ENCODE measurements at places on chromosomes 5 and 9.

DNA sequence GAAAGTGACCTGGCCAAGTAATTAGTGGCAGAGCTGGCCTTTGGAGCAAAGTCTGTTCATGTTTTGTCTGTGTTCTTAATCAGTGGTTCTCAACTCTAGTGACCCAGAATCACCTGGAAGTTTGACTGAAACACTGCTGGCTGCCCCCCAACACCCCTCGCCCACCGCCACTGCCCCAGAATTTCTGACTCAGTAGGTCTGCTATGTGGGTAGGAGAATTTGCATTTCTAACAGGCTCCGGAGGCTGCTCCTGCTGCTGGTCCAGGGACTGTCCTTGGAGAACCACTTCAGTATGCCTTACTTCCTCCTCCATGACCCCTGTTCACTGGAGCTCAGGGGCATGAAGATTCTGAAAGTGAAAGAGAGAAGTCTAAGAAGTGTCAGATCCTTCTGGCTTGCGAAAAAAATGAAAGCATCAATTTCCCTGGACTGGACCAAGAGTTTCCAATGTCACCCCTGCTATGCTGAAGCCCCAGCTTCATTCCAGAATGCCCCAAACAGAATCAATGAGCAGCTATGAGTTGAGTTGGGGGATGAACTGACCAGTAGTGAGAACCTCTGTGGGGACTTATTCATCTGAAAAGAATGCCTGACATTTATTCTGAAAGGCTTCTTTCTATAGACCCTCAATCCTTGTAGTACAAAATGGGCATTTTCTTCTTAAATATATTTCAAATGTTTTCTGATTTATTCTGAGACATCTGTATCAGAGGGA lies 20.8 kb upstream of the COL15A1 start:
- DNase-seq = no peak

DNA sequence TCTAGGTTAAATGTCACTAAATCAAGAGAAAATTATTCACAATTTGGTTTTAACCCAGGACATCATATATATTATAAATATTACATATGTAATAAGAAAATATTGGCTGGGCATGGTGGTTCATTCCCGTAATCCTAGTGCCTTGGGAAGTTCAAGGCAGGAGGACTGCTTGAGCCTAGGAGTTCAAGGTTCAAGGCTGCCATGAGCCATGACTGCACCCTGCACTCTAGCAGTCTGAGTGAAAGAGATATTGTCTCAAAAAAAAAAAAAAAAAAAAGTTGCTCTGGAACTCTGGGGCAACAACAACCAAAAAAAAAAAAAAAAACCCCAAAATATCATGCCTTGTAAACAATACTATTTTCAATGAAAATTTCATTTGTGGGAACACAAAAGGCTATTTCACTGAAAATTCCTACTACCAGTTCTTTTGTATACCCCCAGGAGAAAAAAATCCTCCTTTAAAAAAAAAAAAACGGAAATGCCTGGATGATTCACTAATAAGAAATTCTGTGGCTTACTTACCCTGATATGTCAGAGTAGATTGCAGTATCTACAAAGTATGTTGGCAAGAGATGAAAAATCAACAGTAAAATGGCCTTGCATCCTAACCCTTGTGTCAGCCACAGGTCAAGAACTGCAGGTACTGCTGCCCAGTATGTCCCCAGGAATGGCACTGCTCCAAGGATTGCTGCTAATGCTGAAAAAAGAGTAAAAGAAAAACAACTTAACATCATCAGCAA lies 22.6 kb upstream of the CTNNAL1 start:
- no peak for DNase-seq

- peak; percentile 82 for DNase-seq
Observed at GRCh38 chr9:116572095-116572748, 114.9 kb upstream of the TRIM32 start.

- no peak for DNase-seq
Observed at GRCh38 chr5:43572357-43572756, 15.5 kb upstream of the PAIP1 start.

DNA sequence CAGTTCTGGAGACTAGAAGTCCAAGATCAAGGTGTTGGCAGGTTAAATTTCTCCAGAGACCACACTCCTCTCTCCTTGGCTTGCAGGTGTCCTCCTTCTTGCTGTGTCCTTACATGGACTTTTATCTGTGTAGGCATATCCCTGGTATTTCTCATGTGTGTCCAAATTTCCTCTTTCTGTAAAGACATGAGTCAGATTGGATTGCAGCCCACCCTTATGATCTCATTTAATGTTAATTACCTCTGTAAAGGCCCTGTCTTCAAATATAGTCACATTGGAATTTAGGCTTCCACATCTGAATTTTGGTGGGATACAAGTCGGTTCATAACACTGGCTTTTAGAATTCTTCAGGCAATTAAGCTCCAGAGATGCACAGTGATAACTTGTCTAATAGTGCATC lies 322.2 kb upstream of the GRIA1 start:
- DNase-seq = no peak

DNA sequence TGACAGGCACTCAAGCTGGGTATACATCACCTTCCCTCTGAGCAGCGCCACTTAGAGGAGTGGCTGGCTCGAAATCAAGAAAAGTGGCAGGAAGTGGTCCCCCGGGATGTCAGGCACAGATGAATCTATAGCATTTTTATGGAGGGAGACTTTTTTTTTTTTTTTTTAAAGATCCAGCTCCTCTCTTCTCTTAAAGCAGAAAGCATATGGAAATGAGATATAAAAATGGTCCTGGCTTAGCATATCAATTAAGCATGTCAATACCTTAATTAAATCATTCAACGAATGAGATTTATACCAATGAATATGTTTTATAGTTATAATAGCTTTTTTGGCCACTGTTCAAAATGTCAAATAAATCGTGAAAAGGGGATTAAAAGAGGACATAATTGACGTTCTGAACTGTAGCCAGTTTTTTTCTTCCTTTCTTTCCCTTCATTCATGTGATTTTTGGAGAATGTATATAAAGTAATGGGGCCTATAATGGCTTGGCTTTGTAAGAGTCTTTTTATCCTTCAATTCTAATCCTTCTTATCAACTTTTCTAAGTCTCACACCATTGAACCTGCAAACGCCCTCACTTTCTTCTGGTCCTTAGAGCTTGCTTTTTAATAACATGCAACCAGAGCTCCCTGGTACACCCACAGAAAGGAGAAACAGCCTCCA lies 319.2 kb upstream of the PANK3 start:
- DNase-seq = no peak

DNA sequence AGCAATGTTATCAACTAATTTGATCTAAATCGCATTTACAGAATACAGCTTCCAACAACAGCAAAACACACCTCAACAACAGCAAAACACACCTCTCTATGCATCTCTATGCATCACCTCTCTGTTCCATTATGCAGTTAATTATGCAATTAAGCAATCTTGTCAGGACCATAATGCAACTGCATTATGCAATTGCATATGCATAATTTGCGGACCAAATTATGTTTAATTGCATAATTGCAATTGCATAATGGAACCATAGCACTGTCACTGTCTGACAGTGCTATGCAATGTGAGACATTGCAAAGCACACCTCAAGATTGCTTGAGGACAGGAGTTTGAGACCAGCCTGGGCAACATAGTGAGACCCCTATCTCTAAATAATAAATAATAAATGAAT lies 80.4 kb upstream of the PRSS3 start:
- DNase-seq = no peak

DNA sequence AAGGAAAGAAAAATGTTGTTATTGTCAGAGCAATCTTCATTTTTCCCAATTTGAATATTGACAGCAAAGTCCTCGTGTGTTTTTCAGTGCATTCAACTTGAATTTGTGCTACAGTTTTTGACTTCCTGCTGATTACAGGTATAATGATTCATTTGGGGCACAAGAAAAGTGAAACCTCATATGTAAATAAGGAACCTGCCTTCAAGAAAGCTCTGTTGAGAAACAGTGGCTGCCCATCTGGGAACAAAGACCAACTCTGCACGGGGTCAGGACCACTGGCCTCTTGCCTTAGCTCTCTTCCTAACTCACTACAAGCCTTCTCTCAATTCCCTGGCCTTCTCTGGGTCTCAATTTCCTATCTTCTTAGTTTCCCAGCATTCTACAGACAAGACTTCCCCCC lies 21.0 kb downstream of the TIMD4 start:
- DNase-seq = no peak

- no peak for DNase-seq
Observed at GRCh38 chr9:77290373-77290772, 113.0 kb downstream of the VPS13A start.

- DNase-seq = no peak
Observed at GRCh38 chr9:111375817-111376564, 46.0 kb upstream of the OR2K2 start.

DNA sequence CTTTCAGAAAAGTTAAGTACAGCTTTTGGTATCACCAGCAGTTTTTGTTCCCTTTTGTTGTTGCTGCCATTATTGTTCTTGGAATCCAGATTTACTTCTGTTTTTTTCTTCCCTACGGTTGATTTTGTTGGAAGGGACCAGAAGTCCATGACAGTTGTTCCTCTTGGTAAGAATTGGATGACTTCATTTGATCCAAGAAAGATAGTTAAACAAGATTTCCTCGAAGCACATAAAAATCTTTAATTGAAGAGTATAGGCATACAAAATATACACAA lies 65.4 kb downstream of the CDC42SE2 start:
- DNase-seq = no peak

DNA sequence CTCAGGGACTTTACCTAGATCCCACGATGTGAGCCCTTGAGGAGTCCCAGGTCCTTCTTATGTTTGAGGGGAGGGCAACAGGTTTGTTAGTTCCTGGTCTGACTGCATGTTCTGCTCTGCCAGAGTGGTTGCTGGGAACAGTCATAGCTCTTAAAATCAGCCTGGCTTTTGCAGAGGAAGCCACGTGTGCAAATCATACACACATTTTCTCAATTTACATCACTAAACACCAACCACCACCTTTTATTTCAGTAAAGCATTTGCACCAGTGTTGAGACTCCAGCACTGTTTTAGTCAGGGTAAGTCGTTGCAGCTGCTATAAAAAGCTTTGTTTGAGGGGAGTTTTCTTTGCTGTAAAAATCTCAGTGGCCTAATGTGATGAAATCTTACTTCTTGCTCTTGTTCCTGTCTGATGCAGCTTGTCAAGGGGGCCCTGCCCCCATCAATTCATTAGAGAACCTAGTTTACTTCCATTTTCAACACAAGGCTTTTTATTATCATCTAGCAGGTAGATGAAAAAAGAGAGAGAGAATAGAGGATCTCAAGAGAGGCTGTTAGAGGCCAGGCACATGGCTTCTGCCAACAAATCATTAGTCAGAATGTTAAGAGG lies 70.3 kb upstream of the VCAN start:
- DNase-seq = no peak

DNA sequence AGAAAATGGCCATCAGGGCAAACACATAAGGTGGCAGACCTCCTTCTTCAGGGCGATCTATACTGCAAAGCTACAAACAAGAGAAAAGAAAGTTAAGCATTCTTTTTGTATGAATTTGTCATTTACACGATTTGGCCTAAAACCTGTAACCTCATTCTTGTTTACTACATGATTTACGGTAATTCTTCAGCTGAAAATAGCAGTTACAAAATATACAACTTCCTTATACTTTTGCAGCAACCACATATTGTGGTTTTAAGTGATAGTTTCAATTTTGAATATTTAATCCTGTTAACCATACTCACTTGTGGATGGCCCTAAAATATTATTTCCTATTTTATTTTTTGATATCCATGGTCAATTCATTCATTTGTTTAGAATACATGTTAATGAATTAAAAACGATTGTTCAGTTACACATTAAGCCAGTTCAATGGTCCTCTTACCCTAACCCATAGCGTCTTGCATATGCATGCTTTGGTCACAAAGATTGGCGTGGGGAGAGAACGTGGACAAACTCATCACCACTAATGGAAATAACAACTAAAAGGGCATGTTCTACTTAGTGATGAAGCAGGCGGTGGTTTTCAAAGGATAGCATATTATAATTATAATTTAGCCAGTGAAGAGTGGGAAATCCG lies 16.6 kb downstream of the TUT7 start:
- no peak for DNase-seq

- no peak for DNase-seq
Observed at GRCh38 chr9:83772860-83773259, 44.7 kb downstream of the GKAP1 start.

- DNase-seq = no peak
Observed at GRCh38 chr5:14587150-14587549, 5.6 kb downstream of the OTULINL start.

GRCh38 chr9:68458918-68459317 lies 81.8 kb downstream of the TMEM252 start:
- no peak for DNase-seq

GRCh38 chr9:125475385-125475784 lies 213.8 kb downstream of the GAPVD1 start:
- no peak for DNase-seq

DNA sequence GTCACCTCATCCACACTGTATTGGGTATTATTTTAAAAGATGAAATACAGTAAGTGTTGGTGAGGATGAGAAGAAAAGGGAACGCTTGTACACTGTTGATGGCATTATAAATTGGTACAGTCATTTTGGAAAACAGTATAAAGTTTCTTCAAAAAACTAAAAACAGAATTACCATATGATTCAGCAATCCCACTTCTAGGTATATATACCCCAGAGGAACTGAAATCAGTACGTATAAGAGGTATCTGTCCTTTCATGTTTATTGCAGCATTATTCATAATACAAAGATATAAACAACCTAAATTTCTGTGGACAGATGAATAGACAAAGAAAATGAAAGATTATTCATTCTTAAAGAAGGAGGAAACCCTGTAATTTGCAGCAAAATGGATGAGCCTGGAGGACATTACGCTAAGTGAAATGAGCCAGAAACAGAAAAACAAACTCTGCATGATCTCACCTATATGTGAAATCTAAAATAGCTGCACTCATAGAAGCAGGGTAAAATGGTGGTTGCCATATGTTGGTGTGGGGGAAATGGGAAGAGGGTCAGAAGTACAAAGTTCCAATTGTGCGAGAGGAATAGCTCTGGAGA lies 191.6 kb downstream of the TRIM36 start:
- no peak for DNase-seq

DNA sequence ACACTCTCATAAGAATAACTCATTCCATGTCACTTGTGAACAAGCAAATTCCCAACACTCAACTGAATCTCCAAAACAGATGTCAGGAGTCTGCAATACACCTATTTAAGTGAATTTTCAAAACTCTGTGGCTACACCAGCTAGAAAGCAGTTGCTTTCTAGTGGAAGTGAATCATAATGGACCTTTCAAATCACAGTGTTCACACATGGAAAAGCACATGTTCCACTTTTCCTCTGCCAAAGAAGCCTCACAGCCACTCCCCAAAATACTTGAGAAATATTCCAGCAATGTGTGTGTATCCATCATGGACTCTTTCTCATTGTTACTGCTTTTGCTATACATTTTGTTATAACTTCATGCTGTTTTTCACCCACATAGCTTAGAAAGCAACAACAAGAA lies 17.4 kb downstream of the MARCHF3 start:
- no peak for DNase-seq

- DNase-seq = no peak
Observed at GRCh38 chr9:84698323-84698722, 28.8 kb downstream of the NTRK2 start.

Measured in Caco-2 (cell line).